ENCODE measurements at places on chromosomes 3 and 15. TPM values are rescaled to one million over a fixed set of nuclear protein-coding genes. Genes with fewer than 3 reads are reported as not detected.

- DNase-seq = no peak
Observed at GRCh38 chr3:12557473-12558100, 700 bp downstream of the MKRN2 start.

The KNG1 gene
- total RNA-seq = not detected

- DNase-seq = no peak
Observed at GRCh38 chr15:74156678-74157411, 16.7 kb upstream of the ISLR start.

GRCh38 chr15:48718646-48719045 is 73.1 kb upstream of the FBN1 start:
- DNase-seq = no peak
